Stimulated activated naive CD8-positive, alpha-beta T cell treated with anti-CD3 and anti-CD28 coated beads, Interleukin-15, amount 100 ng/mL, for 72 hours (primary cell): ENCODE measurements at places on chromosomes 2 and 18.

DNA sequence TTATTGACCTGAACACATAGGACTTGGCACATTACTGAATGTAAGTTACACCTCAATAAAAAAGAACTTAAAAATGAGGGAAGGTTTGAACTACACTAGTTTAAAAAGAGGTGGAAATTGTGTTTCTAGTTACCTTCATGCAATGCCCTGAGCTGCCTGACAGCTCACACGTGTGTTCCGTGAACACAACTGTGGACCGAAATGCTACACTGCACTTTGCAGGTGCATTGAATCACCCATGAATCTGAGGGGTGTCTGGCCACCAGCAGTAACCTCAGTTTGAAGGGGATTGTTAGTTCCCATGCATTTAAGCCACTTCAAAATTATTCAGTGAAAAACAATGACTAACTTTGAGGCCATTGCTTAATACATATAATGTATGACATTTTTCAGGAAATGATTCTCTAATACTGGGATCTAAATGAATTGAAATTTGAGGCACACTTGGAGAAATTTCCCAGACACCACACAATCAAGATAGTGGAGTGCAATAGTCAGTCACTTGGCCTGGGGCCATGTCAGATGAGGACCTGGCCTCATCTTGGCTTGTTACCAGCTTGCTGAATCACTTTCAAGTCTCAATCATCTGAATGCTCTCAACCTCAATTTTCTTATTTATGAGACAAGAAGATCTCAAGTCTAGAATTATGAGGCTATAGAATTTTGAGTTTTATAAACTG, 59.3 kb downstream of the MYL12B start:
- no peak for DNase-seq

DNA sequence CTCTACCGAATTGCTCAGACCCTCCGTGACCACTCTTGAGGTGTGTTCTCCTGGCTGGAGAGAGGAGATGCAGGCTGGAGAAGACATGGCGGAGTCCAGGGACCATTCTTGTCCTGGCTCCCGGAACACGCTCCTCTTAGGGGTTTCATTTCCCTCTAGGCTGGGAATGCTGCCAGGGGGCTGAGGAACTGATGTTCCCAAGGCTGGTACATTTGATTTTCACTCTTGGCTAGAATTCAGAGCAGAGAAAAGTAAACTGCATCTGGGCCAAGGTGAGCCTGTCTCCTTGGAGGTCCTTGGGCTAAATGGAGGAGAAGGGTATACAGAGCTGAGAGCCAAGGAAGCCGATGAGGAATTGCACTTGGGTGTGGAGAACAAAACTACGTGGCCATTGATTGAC, 28.2 kb upstream of the LBH start:
- no peak for DNase-seq

DNA sequence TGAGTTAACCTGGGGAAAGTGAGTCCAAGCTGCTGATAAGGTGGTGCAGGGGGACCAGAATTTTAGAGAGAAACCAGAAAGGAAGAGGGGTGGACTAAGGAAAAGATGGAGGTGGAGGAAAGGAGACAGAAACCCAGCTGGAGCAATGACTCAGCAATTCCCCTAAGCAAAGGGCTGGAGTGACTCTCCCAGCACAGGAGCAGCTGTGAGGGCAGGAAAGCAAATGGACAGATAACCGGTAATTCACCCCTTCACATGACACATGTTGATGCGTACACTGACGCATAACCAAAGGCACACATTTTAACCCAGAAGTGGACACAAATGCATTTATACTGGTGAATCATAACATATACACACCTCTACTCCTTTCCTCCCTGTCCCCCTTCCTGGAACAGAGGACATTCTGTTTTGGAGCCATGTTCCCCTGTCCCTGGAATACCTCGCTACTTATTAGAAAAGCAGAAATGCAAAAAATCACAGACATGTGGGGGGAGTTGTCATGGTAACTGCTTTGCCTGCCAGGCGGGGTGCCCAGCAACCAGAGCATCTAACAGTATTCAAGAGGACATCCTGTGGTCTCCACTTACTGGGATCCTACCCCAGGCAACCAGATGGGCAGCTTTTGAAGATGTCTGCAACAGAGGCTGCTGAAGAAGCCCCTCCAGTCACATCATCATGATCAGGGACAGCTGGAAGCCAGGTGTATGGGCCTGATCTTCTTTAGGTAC, 4.7 kb downstream of the CDK5R2 start:
- DNase-seq = no peak

DNA sequence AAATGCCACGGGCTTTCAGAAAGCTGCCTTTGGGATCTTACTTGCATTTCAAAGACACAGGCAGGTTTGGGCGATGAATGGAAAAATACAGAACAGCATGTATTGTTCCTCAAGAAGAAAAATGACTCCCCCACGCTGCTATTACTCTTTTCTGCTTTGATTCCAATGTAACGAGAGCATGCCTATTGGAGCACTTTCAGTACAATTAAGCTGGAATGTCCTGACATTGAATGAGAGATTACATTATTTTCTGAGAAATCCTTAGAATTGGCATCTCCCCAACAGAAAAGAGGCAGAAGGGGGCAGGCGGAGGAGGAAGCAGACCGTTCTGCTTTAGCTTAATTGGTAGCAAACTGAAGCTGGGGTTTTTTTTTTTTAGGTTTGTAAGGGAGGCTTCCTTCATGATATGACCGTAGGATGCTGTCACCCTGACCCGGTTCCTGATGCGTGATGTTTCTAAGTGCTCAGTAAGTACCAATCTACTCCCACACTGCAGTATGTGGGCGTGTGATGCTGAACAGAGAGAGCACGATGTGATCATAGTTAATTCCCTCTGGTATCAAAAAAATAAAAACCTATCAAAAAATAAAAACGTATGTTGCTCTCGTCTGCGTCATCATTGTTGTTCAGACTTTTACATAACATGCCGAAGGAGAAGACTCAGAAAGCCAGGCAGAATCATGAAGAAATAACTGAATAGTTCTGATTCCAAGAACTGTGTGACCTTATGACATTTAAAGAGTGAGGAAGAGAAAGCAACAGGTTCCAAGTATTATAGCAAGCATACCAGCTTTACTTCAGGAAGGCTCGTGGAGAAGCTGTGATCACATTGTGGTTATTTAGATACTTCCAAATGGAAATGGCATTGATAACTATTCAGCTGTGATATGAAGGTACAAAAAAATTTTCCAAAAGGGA, 40.5 kb downstream of the LONRF2 start:
- DNase-seq = no peak

DNA sequence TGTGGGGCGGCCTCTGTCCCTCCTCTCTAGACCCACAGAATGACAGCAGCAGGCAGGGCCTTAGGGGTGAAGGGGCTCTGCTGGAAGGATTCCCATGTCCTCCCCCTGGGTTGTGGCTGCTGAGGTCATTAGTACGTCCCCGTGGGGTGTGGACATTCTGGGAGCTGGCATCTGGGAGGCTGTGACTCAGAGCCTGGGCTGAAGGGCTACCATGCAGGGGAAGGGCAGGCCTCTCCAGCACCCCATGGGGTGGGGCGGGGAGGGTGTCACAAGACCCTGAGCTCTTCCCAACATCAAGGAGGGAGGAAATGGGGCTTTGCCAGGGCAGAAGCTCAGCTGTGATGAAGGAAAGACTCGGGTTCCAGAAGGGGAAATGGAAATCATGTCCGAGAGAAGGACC, 105.8 kb upstream of the SMAD2 start:
- DNase-seq = no peak

GRCh38 chr2:17877811-17878280, 621 bp upstream of the KCNS3 start:
- no peak for DNase-seq

GRCh38 chr2:158120102-158120501, 18.4 kb downstream of the UPP2 start:
- no peak for DNase-seq

GRCh38 chr18:26919627-26920026, 54.1 kb upstream of the AQP4 start:
- no peak for DNase-seq

- DNase-seq = no peak
Measured at GRCh38 chr18:41482501-41482900, 472.5 kb upstream of the PIK3C3 start.

DNA sequence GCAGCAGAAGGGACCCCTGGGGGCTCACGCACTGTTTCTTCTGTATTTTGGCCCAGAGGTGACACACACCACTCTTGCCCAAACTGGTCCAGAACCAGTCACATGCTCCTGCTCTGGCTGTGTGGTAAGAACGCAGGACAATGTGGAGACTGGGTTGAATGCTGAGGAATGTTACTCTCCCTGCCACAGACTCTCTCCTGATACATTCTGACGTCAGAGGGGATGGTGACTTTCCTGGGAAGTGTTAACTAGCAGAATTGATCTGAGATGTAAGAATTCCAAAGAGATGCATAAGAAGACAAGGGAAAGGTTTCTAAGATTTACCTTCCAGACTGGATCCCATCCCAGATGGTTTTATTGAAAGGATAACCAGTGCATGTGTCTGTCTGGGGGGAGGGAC, 100.8 kb downstream of the ASB1 start:
- no peak for DNase-seq

GRCh38 chr2:36423619-36424120, 68.1 kb downstream of the CRIM1 start:
- no peak for DNase-seq

DNA sequence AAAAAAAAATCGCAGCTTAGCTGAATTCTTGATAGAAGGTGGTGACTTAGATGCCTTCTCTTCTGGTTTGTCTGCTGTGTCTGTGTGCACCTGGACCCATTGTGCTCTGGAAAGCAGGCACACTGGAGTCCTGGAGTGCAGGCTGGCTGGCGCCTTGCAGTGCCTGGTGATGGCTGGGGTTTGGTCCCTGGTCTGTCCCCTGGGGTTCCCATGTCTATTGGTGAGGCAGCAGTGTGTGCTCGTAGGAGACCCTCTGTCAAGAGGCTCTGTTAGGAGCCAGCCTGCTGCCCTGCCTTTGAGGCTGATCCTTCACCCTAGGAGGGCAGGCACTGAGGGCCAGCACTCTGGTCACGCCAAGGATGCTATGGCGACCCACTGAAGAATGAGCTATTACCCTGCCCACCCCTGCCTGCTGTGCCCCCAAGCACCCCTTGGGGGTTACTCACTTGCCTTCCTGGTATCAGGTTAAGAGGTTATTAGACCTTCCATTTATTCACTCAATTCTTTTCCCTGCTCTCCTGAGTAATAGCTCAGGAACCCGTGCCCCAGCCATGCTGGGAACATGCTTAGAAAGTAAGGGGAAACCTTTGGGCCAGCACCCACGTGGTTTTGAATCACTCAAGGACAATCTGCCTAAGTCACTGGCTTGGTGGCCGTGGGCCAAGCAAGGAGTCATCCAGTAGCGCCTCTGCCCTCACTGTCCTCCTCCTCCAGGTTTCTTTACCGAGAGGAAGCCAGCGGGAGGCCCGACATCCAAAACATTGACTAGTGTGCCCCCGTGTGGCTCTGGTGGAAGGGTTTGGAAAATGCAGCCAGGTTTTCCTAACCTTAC, 284.5 kb downstream of the PRKCE start:
- DNase-seq = peak; percentile 30

DNA sequence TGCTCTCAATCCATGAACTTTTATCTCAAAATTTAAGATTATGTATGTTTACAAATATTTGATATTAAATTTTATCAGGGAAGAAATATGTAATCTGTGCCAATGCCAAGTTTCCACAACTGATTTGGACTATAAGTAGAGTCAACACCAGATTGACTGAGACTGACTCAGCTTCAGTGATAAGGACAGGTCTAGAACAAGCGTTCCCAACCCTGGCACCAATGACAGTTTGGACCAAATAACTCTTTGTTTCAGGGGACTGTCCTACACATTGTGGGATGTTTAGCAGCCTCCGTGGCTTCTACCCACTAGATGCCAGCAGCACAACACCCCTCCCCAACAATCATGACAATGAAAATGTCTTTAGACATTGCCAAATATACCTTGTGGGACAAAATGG, 165.3 kb downstream of the THADA start:
- no peak for DNase-seq

DNA sequence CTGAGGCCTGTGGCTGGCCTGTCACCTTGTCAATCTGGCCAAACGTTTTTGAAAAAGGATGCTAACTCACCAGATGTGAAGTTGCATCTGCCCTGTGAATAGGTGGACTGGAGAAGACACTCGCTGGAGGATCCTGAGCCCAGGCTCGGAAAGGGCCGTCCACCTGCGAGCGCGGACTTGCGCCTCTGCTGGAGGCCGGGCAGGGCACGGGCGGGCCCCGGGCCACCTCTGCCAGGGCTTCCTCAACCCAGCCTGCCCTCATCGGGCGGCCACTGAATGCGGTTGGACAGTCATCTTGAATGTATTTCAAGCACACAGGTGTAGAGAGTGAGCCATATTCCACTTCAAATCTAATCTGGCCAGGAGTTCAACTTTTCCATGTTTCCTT, 83.9 kb downstream of the FAM210A start:
- no peak for DNase-seq

DNA sequence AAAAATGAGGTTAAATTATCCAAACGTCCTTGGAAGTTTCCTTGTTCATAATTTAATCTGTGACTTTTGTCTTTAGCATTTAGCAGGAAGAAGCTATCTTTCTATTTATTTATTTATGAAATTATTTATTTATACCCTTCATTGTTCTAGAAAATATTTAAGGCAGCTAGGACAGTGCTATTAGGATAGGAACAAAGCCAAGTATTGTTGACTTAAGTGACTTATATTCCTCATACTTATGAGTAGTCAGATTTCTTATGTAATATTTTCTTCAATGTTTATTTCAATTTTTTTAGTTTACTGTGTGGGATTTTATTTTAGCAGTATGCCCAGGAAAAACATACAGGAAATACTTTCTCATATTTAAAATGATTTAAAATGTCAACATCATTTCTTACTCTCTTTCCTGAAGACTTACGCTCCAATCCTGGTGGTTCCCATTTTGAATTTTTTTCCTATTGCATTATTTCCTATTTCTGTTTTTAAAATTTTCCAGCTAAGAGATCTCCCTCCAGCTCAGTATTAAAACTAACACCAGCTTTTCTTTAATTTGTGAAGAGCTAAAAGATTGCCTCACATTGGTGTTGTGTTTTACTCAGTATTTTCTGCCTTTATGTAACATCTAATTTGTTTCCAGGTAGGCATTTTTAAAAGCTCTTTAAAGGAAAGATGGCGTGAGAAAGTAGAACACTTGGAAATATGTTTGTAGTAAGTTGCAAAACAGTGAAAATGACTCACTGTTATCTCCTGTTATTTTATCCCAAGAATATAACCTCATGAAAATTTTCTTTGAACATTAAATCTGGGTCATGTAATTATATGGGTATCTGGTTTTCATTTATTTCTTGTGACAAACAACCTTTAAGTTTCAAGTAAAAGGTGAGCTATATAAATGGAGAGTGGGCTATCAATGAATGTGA, 32.2 kb downstream of the MAPRE2 start:
- DNase-seq = no peak

GRCh38 chr2:98134172-98135005, 47.4 kb downstream of the VWA3B start:
- DNase-seq = peak; percentile 67

- no peak for DNase-seq
Measured at GRCh38 chr2:214628091-214628490, 181.4 kb downstream of the BARD1 start.
